ENCODE measurements at places on chromosomes 11 and 22. TPM values are rescaled to one million over a fixed set of nuclear protein-coding genes. Genes with fewer than 3 reads are reported as not detected.

The RPS6KB2 gene
- 34.0 TPM for polyA plus RNA-seq

The KRTAP5-1 gene
- polyA plus RNA-seq: not detected

The TRIM49 gene
- not detected for polyA plus RNA-seq

The TPBGL gene
- not detected for polyA plus RNA-seq

The UPK3A gene
- not detected for polyA plus RNA-seq

The PACSIN3 gene
- 10.8 TPM for polyA plus RNA-seq

The KLHL22 gene
- polyA plus RNA-seq: 17.4 TPM

The PTPMT1 gene
- polyA plus RNA-seq: 47.8 TPM

The SMIM35 gene
- polyA plus RNA-seq: not detected

The FIBIN gene
- polyA plus RNA-seq: 14.9 TPM

The ACRV1 gene
- polyA plus RNA-seq: not detected

The IGLL1 gene
- not detected for polyA plus RNA-seq

The MRGPRX3 gene
- not detected for polyA plus RNA-seq

The TYR gene
- not detected for polyA plus RNA-seq

The SCGB1D2 gene
- polyA plus RNA-seq: not detected

The PRSS23 gene
- 151 TPM for polyA plus RNA-seq

The PPP1R14B gene
- 199 TPM for polyA plus RNA-seq

The CLMP gene
- 151 TPM for polyA plus RNA-seq

The TCN2 gene
- polyA plus RNA-seq: 12.0 TPM

The IFTAP gene
- 34.6 TPM for polyA plus RNA-seq

The GSTT2B gene
- polyA plus RNA-seq: 38.1 TPM

The CRYAB gene
- 30.0 TPM for polyA plus RNA-seq

The TMPRSS13 gene
- not detected for polyA plus RNA-seq

The SHANK3 gene
- 0.12 TPM for polyA plus RNA-seq

The CECR2 gene
- polyA plus RNA-seq: 0.09 TPM

Data from fibroblast of lung (primary cell).